HEK293T (cell line): ENCODE measurements at places on chromosomes 13 and 19.

DNA sequence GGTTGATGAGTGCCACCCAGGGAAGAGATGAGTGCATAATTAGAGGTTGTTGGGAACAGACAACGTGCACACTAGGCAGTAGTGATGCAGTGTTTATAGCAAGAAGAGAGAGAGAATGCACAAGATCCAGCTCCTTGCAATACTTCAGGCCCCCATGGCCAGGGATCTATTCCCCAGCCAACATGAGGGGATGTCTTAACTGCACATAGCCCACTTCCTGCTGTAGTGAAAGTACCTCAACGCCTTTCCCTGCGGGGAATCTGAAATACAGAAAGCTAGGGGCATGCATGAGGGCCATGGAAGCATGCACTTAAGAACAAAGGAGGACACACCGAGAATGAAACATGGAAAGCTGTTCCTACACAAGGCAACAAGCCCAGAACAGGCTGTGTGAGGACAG lies 636.7 kb upstream of the GPC6 start:
- DNase-seq, result no peak

- DNase-seq, result no peak
Observed at GRCh38 chr13:30647824-30648521, 30.3 kb downstream of the USPL1 start.

DNA sequence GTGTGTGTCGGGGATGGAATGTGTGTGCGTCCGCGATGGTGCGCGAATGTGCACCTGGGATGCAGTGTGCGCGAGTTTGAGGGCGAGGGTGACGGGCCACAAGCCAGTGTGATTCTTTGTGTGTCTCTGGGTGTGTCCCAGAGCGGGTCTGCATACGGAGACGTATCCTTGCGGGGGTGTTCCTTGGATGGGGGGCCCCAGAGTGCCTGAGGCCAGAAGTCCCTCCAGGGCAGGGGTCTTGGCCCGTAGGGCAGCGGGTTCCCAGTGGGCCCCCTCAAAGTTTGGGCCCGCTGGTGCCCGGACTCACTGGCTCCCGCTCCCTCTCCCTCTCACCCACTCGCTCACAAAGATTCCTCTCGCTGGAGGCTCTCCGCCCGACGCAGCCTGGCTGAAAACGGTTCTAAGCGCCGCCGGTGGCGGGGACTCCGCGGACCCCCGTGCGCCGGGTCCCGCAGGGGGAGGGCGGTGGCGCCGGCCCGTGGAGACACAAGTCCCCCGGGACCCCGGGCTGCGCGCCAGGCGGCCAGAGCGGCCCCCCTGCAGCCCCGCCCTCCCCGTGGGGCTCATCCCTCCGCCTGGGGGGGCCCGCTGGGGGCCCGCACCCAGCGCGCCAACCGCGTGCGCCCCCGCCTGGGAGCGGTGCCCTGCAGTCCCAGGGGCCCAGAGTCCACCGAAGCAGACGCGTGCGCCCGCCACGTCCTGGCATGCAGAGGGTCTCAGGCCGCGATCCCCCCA lies 886 bp downstream of the CRLF1 start:
- no peak for DNase-seq

DNA sequence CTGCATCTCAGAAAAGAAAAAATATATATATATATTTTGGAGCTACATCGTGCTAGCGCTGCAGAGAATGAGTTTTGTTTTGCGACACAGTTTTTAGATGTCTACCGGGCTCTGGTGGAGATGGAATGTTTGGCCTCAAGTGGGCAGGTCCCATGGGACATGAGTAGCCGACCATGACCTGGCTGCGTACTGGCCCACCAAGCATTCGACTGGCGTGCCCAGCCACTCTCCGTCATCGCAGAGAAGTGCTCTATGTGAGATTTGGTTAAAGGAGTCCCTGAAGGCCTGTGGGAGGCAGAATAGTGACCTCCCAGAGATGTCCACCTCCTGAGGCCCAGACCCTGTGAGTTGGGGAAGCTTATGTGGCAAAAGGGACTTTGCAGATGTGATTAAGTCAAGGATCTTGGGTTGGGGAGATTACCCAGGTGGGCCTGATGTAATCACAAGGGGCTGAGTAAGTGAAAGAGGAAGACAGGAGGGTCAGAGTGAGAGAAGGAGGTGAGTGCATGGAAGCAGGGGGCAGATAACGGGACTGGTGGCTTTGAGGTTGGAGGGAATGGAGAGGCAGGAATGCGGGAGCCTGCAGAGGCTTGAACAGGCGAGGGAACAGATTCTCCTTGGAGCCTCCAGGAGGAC lies 821 bp upstream of the LILRB4 start:
- DNase-seq, result no peak

GRCh38 chr13:41613984-41614661 lies 156.8 kb downstream of the RGCC start:
- DNase-seq, result no peak

DNA sequence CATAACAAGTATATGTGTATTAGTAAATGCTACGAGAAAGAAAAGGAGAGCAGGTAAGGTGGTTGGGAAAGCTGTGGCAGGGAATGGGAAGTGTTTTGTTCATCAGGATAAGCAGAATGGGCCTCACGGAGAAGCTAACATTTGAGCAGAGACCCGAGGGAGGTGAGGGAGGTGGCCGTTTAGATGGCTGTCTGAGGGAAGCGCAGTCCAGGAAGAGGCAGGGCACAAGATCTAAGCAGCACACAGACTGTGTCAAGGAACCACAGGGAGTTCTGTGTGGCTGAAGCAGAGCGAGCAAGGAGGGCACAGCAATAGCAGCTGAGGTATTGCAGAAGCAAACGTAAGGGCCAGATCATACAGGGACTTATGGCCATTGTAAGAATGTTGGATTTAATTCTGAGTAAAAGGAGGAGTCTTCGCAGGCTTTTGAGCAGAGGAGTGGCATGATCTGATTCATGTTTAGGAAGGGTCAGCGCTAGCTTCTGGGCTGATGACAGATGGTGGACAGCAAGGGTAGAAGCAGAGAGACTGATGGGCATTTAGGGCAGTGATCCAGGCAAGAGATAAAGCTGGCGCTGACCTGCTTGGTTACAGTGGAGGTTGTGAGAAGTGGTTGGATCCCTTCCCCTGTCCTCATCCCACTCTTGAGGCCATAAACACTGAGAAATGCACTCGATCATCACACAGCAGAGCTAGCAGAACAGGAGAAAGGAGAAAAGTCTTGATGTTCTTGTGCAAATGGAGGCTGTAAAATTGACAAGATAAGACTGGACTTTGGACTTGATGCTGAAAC lies 199.9 kb downstream of the LACC1 start:
- no peak for DNase-seq

DNA sequence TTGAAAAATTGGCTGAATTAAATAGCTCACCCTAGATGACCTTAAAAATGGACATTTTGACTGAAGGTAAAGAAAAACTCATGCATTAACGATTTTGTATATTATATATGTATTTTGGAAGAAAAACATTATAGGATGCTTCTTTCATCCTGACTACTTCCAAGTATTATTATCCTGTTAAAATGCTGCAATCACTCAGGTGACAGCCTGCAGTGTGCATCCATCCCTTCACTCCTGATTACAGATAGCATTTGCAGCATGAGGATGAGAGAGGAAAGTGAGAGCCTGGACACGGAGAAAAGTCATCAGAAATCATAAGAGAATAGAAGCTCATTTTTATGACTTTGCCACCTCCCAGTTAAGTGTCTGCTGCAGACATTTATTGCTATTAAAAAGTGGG lies 1055.6 kb downstream of the PCDH17 start:
- no peak for DNase-seq

DNA sequence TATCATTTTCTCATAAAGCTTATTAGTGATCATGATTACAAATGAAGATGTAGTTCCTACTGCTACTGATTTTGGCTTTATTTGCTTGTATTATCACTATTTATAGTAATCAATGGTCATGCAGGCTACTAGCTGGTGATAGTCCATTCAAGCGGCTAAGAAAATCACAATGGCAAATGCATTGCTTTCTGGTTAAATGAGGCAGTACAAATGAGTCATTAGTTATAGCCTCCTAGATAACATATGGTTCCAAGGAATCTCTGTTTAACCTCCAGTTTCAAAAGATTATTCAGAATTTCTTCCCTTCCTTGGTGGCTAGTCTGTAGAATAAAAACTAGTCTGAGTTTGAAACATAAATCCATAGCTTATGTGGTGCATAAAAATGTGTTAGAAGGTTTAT lies 141.3 kb upstream of the HTR2A start:
- DNase-seq, result no peak

- no peak for DNase-seq
Observed at GRCh38 chr19:47418692-47419029, 666 bp downstream of the MEIS3 start.

DNA sequence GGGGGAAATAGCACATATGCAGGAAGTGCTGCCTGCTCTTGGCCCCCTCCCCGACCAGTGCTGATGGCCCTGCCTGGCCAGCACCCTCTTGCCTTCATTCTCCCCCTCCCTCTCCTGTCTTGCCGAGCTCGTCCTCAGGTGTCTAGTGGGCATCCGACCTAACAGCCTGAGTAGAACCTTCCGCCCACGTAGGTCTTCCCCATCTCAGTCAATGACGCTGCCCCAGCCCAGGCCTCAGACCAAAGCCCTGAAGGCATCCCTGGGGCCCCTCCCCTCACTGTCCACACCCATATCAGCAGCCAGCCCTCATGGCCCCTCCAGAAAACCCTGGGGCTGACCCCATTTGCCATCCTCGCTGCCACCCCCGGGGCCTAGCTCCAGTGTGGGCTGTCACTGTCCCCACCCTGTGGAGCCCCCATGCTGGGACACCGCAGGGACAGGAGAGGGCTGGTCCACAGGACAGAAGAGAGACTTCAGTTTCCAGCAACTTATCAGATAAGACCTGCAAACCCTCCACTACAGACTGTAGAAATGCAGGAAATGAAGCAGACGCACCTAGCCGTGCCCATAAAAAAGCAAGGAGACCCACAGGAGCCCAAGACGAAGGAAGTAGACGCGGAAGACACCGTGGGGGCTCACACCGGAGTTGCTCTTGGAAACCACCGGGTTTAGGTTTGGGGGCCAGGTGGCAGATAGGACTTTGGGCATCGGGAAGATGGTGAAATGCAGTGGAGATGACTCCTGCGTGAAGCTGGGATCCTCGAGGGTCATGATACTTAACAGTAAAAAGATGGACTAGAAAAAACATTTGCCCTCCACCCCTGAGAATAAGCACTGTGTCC lies 38.3 kb downstream of the AP1M1 start:
- no peak for DNase-seq

DNA sequence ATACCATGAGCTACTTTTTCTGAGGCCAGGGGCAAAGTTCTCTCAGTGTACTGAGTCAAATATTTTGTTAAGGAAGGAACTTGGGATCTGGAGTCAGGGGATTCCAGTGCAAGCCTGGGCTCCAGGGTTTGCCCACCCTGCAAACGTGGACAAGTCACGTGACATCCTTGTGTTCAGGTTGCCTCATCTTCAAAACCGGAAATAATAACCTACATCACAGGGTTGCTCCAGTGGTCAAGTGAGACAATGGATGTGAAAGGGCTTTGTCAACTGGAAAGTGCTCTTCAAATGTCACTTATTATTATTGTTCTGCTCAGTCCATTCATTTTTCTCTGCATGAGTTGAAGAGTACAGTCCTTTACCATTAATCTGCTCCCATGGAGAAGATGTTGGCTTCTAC lies 414.9 kb downstream of the COG6 start:
- no peak for DNase-seq

DNA sequence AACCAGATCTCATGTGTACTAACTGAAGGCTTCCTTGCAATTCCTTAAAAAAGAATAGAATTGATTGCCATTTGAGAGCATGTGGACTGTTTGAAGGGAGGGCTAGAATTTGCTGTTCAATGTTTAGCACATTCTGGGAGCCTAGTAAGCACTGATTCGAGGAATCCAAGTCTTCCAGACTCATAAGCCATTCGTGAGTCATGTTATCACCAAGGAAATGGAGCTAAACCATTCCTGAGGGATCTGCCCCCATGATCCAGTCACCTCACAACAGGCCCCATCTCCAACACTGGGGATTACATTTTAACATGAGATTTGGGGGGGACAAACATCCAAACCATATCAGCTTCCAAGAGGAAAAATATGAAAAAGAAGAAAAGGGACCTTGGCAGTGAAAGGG lies 276.4 kb downstream of the KCNRG start:
- no peak for DNase-seq

DNA sequence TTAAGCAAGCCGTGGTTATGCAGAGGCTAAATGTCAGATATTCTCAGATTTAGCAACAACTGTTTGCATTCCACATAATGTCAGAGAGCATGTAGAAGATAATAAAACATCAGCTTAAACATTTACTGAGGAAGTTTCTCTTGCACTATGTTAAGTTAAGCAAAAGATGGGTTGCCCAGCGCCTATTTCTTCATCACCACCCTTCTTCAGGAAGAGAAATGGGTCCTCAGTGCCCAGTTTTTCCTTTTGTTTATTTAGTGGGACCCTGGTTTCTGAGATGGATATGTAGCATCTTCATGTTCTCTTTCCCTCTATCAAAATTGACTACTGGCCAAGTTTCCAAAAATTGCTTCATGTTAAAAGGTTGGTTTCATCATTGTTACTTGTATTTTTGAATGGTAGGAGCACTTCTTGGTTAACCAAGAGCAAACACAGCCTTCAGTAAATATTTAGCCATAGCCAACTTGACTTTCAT lies 356.8 kb downstream of the RFC3 start:
- DNase-seq, result no peak

DNA sequence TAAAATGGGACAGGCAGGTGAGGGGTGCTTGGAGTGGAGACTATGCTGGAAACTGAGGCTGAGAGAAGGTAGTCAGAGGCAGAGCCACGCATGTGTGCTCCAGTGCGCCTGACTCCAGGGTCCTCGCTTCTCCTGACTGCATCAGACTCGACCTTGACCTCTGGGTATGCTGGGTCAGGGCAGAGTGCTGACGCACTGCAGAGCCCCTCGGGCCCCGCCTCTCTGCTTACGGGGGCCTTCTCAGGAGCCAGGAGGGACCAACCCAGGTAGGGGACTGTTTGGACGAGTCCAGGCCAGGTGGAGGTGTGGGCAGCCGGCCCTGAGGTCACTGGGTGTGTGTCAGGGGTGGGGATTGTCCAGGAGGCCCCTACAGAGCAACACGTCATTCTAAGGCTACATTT lies 22.9 kb upstream of the SLC7A10 start:
- DNase-seq, result no peak

- no peak for DNase-seq
Observed at GRCh38 chr13:42569576-42570344, 4.2 kb upstream of the TNFSF11 start.

- DNase-seq, result no peak
Observed at GRCh38 chr13:107665926-107666458, 549.3 kb downstream of the LIG4 start.

- DNase-seq, result no peak
Observed at GRCh38 chr19:45011959-45012358, 10.7 kb downstream of the RELB start.

GRCh38 chr13:20424949-20425348 lies 100.7 kb downstream of the CRYL1 start:
- DNase-seq, result no peak

- DNase-seq, result no peak
Observed at GRCh38 chr13:60453490-60453889, 56.5 kb downstream of the TDRD3 start.

- DNase-seq, result no peak
Observed at GRCh38 chr13:35499676-35500075, 23.2 kb upstream of the MAB21L1 start.

- no peak for DNase-seq
Observed at GRCh38 chr13:25771641-25772478, 280.0 kb downstream of the SHISA2 start.

DNA sequence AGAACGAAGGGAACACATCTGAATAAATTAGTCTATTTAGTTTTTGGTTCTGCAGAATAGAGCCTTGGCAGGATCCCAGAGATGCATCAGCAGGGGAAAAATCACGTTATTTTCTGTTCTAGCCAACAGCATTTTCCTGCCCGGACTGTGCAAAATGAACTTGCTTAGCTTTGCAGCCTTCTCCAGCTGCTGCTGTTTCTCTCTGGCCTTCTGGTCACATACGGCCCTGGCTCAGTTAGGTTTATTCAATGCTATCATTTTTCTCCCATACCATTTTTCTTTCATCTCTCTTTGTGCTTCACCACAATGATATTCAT lies 110.4 kb upstream of the KL start:
- DNase-seq, result no peak
